ENCODE measurements at places on chromosomes 4 and X. TPM values are rescaled to one million over a fixed set of nuclear protein-coding genes. Genes with fewer than 3 reads are reported as not detected.

Gene UGT2A1
- not detected for polyA plus RNA-seq

Gene EMCN
- polyA plus RNA-seq = 29.7 TPM

Gene SPANXC
- polyA plus RNA-seq = not detected

- DNase-seq = no peak
Measured at GRCh38 chrX:22397566-22397965, 124.9 kb downstream of the CBLL2 start.

All from hindlimb muscle (tissue), 1 donor.